Placental pericyte (primary cell): ENCODE measurements at places on chromosomes 7 and 10. TPM values are rescaled to one million over a fixed set of nuclear protein-coding genes. Genes with fewer than 3 reads are reported as not detected.

Gene LDB3
- total RNA-seq: under 0.01 TPM in 1 of 2 replicates, not detected in the other

Gene HOGA1
- total RNA-seq: 0.14 and 0.44 TPM in 2 replicates

Gene DGKI
- 2.6 and 10.0 TPM in 2 replicates for total RNA-seq

Gene SMKR1
- 0.66 TPM in 1 of 2 replicates, not detected in the other for total RNA-seq

Gene NPTX2
- total RNA-seq: under 0.01 and 4.3 TPM in 2 replicates

Gene JCAD
- 7.7 and 10.2 TPM in 2 replicates for total RNA-seq
